Epithelial cell of proximal tubule (primary cell): ENCODE measurements at places on chromosomes 7 and 10.

DNA sequence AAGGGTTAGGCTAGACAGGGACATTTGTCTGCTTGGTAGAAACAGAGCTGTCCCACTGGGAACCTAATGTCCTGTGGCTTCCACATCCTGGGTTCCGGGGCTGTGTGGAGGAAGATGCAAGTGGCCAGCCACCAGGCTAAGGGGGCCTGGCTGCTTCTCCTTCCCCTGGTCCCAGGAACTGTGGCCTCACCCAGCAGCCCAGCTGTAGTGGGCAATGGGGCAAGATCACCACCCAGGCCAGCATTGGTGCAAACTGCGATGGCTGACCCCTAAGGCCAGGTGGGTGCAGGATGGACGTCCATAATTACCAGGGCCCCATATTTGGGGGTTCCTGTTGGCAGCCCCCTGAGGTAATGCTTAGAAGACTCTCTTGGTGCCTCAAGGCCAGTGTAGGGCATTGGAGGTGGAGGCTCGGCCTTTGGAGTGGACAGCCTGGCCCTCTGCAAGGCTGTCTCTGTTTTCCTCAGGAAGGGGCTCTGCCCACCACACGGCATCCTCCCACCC is 226.7 kb downstream of the TCF7L2 start:
- DNase-seq, result no peak

DNA sequence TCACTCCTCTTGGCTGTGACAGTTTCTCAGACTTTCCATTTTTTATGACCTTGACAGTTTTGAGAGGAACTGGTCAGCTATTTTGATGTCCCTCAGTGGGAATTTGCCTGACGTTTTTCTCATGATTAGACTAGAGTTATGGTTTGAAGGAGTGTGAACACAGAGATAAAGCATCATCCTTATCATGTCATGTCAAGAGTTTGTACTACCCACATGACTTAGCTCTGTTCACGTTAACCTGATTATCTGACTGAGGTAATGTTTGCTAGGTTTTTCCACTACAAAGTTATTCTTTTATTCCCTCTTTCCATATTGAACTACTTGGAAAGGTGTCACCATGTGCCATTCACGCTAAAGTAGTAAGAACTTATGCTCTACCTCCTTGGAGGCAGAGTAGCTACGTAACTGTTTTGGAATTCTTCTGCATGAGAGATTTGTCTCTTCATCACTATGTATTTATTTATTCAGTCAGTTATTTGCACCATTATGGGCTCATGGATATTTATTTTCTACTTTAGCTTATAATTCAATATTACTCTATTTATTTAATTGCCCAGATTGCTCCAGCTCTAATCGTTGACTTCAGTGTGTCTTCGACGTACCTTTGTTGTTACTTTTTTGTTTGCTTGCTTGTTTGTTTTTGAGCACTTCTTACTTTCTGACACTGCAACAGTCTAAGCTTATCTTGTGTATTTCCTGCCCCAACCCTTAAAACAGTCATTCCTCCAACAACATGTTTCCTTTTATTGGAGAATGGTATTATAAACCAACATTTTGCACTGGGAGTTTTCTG is 50.4 kb downstream of the CPED1 start:
- DNase-seq, result no peak

- no peak for DNase-seq
Observed at GRCh38 chr7:33814400-33814799, 90.9 kb upstream of the BMPER start.

- DNase-seq, result no peak
Observed at GRCh38 chr10:125389648-125390047, 229.3 kb upstream of the CTBP2 start.

DNA sequence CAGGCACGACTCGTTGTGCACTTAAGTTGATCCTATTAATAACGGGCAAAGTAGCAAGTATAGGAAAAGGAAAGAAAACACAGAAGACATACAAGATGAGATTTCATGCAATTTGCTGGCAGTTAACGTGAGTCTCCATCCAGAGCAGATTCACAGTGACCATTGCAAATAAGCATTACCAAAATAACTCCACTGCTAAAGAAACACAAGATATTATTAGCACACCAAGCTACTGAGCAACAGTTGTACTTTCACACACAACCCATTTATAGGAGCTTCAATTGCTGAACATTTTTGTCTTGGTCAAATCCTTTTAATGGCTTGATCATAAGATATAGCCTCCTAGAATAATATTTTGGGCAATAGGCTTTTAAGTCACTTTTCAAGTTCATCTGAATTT is 187.7 kb upstream of the HGF start:
- no peak for DNase-seq

- no peak for DNase-seq
Observed at GRCh38 chr7:96136600-96137239, 185.2 kb downstream of the SLC25A13 start.

DNA sequence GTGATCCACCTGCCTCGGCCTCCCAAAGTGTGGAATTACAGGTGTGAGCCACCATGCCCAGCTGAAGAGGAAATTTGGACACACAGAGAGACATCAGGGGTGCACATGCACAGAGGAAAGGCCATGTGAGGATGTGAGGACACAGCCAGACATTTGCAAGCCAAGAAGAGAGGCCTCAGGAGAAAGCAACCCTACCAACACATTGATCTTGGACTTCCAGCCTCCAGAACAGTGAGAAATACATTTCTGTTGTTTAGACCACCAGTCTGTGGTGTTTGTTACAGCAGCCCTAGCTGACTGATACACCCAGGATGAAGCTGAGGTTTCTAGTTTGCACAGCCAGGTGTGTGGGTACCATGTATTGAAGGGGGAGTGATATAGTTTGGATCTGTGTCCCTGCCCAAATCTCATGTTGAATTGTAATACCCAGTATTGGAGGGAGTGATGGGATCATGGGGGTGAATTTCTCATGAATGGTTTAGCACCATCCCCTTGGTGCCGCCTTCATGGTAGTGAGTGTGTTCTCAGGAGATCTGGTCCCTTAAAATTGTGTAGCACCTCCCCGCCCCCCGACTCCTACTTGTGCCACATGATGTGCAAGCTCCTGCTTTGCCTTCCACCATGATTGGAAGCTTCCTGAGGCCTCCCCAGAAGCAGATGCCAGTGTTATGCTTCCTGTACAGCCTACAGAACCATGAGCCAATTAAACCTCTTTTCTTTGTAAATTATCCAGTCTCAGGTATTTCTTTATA is 64.7 kb upstream of the DUSP5 start:
- no peak for DNase-seq

- DNase-seq, result no peak
Observed at GRCh38 chr7:36862771-36863261, 138.5 kb upstream of the AOAH start.

GRCh38 chr10:63922468-63923284 is 401.5 kb downstream of the REEP3 start:
- no peak for DNase-seq

GRCh38 chr10:129808092-129808983 is 155.7 kb downstream of the EBF3 start:
- DNase-seq, result no peak

GRCh38 chr10:63388421-63389031 is 77.3 kb downstream of the JMJD1C start:
- DNase-seq, result no peak

GRCh38 chr7:128872394-128872824 is 9.8 kb downstream of the ATP6V1F start:
- DNase-seq, result no peak

DNA sequence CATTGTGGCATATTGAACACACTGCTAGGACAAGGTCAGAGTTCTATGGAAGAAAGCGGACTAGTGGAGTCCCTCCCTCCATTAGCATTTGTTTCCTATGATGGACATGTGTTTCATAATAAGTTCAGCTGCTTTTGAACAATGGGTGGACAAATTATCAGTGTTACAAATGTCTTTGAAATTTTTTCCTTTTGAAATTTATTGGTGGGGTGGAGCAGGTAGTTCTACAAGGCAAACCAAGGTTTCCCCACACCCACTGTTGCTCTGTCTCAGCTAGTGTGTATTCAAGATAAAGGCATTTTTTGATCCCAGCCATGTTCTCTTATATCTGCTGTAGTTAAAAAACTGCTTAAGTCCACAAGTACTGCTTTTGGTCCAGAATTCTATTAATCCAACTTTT is 79.9 kb downstream of the MALSU1 start:
- no peak for DNase-seq

- DNase-seq, result no peak
Observed at GRCh38 chr7:121832347-121832746, 40.6 kb upstream of the PTPRZ1 start.

DNA sequence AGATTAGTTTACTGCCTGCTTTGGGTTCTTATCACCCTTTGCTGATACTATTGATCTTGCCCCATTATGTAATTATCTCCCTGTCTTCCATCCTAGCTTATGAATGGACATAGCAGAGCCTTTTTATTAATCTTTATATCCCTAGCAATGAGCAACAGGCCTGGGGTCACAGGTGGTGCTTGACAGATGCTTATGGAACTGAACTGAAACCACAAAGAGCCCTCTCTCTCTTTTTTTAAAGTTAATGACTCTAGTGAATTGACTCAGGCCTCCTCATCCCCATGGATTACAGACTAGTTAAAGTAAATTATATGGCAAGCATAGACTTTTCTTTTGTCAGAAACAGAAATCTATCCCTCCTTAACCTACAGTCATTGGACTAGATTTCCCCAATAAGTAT is 265.2 kb downstream of the PHTF2 start:
- no peak for DNase-seq

GRCh38 chr10:99979066-99979685 is 30.6 kb downstream of the DNMBP start:
- no peak for DNase-seq

DNA sequence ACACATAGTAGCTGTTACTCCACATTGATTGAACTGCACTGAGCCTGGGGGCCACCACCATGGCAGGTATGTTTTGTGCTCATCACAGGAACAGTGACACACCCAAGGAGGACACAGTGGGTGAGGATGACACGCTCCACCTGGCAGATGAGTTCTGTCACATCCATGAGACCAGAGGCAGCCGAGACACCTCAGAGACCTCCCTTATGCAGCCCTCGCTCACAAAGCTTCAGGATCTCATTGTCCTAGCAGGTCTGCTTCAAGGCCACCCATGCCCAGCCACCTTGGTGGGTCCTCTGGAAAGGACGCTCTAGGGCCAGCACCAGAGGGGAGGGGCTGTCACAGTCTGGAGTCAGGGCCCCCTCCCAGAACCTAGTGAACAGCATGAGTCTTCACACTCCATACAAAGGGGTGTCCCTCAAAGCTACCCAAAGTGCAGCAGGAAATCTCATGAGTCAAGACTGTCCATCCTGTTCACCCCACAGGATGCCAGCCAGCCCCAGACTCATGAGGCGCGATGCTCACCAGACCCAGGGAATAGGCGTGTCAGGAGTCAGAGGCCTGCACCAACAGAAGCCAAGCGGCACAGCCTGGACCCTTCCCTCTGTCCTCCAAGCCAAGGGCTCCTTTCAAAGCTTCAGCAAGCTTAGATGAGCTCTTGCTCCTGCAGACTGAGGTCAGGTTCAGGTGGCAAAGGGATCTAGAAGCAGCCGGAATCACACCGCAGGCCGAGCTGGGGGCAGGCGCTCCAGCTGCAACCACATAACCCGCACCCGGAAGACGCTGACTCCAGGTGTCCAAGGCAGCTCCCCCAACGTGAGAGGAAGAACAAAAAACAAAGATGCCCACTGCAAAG is 9.6 kb downstream of the FAM53B start:
- DNase-seq, result no peak

DNA sequence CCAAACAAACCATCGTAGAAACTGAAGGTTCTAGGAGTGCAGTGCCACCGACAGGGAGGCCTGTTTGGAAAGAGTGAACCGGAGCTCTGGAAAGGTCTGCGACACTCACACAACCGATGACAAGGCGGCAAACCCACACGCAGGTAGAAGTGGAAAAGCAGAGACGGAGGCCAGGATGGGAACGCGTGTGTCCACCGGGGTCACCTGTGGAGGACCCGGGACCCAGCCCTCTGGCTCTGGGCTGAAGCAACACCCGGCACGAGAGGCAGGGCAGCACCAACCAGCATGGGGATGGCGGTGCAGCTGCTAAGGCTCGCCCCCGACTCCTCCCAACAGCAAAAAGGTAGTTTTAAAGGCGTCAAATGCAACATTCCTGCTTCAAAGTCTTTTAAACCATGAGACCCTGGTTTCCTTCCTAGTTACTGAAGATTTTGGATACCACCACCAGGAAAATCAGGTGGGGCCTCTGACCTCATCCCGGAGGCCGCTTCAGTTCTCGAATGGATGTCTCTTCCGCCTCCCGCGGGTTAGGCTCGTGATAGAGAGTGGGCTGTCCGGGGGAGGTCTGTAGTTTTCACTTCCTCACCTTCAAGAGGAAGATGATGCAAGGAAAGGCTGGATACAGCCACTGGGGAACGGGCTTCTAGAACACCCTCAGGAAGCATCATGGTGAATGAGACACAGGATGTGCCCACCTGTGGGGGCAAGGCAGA is 115.5 kb downstream of the SMURF1 start:
- no peak for DNase-seq

GRCh38 chr10:46018453-46019176 is 11.8 kb downstream of the NCOA4 start:
- no peak for DNase-seq

DNA sequence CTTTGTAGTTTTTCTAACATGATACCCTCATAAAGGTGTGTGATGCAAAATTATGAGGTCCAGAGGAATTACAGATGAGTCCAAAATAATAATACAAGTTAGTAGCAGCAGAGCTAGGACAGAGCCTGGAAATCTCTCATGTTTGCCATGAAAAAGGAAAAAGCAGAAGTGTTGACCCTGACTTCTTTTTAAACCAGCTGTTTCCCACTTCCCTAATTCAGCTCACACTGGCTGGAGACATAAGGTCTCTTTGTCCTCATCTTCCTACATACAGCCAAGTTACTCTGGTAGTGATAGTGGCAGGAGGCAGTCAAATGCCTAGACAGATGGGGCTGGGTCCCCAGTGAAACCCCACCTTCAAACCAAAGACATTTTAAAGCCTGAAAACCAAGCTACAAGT is 269.2 kb downstream of the C7orf25 start:
- no peak for DNase-seq

DNA sequence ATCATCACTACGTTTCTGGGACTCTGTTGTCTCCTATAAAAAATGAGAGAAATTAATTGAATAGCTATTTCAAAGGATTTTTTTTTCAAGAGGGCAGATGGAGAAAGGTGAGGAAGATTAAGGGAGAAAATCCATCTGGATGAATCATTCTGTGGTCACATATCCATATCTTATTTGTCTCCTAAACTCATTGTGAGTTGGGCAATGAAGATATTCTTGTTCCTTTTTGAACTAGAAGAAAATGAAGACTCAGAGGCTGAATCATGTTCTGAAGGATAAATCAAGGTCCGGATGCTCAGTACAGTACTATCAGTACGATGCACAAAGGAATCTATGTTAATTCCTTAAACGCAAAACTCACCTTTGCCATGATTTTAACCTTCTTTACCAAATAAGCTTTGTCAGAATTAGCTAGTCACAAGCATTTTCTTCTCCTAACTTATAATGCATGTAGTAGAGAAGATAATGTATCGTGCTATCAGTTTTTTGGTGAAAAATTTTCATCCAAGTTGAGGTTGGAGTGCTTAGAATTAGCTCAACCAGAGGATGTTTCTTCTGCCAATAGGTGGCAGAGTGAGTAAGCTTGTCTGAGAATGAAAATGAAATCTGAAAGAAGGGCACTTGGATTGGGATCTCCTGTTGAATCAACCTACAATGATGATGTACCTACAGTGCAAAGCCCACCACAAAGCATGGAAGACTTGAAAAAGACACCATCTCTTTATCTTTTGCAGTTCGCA is 446.9 kb downstream of the KIF20B start:
- DNase-seq, result no peak

GRCh38 chr7:50706469-50706937 is 76.2 kb downstream of the GRB10 start:
- DNase-seq, result no peak

- DNase-seq, result no peak
Observed at GRCh38 chr7:3968234-3968633, 667.2 kb downstream of the SDK1 start.
